ENCODE measurements at places on chromosomes 5 and 9.

DNA sequence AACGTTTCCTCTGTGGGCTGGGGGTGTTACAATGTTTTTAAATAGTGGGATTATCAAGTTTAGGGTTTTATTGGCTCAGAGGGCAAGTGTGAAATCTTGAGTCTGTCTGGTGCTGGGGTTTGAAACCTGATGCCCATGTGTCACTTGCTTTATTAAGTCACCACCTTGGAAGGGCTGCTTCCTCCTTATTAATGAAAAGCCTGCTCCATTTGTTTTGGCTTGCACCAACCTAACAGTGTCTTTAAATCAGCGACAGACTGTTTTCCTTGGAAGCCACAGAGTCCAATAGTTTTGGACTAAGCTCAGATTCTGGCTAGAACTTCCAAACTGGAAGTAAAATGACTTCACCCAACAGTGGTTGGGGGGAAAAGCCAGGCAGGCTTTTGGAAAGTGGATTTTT lies 10.7 kb upstream of the PALM2AKAP2 start:
- DNase-seq: no peak

DNA sequence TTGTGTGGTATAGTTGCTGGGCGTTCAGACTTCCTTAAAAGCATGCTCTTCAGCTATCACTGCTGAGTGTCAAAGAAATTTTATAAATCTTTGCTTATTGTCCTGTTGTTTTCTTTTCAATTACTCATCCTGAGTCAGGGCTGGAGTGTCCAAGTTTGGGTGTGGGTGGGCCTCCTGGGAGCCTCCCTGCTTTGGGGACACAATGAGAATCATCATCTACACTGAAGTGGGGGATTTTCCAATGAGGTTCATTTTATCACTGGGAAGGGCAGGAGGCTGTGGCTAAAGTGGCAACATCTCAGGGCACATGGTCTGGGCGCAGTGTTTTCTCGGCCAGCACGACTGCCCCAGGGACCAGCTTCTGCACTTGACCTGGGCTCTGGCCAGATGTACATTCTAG lies 19.5 kb downstream of the GFPT2 start:
- DNase-seq: no peak

DNA sequence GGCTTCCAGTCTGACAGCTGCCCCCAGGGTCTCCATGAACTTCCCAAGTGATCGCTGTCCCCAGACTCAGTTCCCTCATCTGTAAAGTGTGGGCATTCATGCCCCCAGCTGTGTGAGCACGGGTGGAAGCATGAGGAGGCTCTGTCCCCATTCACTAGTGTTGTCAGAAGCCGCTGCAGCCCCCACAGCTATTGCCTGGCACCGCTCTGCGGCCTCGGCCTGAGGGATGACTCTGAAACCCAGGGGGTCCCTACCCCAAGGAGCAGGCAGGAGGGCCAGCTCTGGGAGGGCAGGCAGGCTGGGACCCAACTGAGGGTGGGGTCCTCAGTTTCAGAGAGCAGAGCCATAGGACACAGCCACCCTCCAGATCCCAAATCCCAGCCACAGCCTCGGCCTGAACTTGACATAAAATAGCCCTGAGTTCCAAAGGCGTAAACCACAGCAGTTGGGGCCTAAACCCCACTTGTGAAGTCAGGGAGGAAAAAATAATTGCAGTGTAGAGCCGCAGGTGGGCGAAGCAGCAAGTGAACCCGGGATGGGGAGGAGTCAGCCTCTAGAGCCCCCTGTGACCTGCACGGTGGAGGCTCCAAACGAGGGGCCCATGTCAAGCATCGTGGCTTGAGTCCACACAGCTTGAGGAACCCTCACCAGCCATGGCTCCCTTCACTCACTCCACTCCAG lies 66.0 kb upstream of the ADAMTS2 start:
- DNase-seq: no peak

GRCh38 chr5:174272671-174273070 lies 227.2 kb downstream of the NSG2 start:
- DNase-seq: no peak

DNA sequence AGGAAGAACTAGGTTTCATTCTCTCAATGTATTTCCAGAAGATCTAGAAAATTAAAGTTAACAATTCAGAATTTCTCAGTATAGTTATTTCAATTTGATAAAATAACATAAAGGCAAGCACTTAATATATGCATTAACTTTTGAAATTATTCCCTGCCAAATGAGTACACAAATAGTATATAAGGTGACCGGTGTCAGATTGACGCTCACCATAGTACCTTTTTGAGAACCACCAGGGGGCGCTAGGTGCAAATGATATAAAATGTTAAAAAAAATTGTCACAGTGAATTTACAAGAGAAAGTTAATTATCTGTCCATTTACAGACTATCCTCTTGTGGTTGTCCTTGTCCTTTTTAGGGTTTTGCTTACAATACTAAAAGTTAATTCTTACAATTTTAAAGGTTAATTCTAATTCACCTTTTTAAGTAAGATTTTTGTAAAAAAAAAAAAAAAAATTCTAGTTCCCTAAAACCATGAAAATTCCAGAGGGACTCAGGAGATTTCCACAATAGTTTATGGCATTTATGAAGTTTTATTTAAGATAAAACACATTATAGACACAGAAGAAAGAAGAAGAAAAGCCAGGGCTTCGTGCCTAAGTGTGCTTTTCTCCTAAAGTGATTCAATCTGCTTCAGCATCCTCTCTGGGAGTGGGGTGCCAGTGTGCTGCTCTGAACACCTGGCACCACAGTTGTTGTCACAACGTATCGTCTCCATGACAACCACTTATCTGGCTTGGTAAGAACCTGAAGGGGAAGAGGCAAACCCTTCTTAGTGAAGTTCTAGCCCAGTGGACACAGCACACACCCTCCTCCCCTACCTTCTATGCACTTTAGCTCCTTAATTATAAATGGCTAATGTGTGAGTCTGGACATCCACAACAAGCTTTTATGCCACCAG lies 1.7 kb downstream of the ADAMTS16 start:
- peak; percentile 93 for DNase-seq

DNA sequence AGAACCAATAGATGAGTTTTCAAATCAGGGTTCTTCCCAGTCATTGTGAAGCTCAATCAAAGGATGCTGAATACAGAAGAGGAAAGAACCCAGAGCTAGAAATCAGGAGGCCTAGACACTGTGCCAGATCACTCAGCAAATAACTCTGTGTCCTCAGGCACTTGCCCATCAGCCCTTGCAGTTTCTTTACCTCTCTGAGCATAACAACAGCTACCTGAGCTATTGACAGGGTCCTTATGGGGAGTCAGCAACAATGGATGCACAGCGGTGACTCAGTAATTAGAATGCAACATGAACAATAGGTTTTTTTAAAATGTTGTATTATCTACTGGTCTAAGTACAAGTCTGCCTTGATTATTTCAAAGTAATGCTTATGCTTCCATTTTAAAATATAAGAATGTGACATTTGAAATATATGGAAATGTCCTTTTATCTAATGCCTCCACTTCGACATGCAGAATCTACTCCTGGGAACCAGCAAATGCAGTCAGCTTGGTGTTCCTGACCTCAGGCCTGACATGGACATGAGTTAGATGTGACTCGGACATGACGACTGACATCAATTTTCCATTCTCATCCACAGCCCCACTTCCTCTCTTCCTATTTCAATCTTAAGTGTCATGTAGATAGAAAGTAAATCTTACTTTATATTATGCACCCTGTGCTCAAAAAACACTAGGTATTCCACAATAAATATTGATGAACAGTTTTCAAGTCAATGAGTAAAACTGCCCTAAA lies 155.0 kb downstream of the TLE1 start:
- no peak for DNase-seq

DNA sequence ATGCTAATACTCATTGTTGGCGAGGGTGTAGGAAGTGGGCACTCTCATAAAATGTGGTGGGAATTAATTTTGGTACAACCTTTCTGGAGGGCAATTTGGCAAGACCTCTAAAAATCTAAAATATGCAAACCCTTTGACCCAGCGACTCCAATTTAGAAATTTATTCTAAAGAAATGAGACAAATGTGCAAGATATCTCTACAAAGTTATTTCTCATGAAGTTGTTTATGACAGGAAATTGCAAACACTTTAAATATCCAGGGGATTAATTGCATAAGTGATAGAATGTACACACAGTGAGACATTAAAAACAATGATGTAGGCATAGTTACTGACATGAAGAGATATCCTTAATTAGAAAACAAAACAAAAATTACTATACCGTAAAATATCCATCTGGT lies 246.3 kb upstream of the MAP3K1 start:
- no peak for DNase-seq

DNA sequence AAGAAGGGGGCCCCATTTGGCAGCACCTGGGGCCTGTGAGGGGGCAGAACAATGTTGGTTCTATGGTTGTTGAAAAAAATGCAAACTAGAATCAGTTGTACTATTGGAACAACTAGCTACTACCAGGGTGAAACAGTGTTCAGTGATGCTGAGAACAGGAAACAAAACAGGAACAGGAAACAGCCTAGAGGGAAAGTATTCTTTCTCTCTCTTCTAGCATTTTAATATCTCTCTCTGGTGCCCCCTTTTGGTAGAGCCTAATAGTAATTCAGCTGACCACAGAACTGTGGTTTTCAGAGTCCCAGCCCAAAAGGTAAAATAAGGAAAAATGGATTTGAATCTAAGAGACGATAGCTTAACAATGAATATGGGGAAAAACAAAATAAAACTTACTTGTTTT lies 138.0 kb upstream of the KCNN2 start:
- DNase-seq: no peak

GRCh38 chr9:34651321-34651720 lies 664 bp upstream of the IL11RA start:
- DNase-seq: no peak

DNA sequence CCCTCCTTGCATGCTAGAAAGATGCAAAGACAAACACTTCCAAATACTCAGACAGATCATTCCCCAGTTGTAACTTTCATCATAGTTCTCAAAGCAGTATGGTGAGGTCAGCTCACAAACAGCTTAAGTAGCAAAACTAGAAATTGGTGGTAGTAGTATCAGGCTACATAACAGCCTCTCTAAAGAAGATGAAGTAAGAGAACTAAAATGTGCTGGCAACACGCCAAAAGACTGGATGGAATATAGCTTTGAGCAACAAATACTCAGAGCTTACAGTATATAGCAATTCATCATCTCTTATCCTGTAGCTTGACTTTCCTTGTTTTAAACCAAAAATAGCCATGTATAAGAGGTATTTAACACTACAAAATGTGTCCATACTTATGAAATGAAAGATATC lies 7.5 kb downstream of the PFDN1 start:
- no peak for DNase-seq

DNA sequence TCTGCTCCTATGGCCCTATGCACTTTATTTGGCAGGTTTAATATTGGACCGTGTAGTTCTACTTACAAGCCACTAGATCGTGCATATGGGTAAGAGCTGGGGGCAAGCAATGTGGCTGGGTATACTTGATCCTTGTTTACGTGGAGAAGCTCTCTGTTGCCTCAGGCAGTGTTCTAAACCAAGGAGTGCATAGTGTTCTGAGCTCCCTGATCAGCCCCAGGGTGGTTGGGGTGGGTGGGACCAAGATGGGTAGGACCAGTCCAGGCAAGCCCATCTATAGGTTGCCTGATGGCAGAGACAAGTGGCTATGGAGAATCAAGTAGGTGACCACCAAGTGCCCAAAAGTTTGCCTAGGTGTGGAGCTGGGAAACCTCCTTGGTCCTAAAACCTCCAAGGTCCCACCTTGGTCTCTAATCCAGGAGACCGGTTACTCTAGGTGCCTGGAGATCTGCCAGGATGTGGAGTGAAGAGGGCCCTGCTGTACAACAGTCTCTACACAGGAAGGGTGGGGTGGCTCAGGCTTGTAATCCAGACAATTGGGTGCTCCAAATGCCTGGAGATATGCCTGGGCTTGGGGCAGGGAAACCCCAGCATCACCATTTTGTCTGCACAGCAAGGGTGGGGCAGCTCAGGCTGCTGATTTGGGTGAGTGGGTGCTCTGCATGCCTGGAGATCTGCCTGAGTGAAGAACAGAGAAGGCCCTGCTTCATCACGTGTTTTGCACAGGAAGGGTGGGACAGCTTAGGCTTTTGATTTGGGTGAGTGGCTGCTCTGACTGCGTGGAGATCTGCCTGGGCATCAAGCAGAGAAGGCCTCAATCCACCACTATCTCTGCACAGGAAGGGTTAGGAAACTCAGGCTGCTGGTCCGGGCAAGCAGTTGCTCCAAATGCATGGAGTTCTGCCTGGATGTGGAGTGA lies 659.8 kb downstream of the TLE4 start:
- DNase-seq: no peak

- no peak for DNase-seq
These were observed 72.3 kb upstream of the PRLR start for GRCh38 chr5:35302544-35302943.

GRCh38 chr5:57736716-57737115 lies 254.1 kb upstream of the ACTBL2 start:
- DNase-seq: no peak

- DNase-seq: no peak
These were observed 742.9 kb downstream of the TLR4 start for GRCh38 chr9:118446943-118447639.

GRCh38 chr5:86686046-86686445 lies 68.3 kb downstream of the COX7C start:
- DNase-seq: no peak

DNA sequence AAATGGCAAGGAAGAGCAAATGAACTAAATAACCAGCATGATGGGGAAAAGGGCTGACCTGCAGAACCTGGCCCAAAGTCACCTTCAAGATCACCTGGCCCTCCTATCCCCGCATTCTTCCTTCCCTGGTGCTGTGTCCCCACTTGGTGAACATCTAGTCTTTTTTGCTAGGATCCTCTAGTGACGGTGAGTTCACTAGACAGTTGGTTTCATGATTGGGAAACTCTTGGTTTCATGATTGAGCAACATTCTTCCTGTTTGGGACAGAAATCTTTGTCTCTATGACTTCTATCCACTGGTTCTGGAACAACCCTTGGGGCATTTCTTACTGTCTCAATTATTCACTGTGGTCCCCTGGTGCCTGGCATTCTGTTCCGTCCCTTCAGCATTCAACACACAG lies 50.2 kb upstream of the DAB2IP start:
- DNase-seq: no peak

DNA sequence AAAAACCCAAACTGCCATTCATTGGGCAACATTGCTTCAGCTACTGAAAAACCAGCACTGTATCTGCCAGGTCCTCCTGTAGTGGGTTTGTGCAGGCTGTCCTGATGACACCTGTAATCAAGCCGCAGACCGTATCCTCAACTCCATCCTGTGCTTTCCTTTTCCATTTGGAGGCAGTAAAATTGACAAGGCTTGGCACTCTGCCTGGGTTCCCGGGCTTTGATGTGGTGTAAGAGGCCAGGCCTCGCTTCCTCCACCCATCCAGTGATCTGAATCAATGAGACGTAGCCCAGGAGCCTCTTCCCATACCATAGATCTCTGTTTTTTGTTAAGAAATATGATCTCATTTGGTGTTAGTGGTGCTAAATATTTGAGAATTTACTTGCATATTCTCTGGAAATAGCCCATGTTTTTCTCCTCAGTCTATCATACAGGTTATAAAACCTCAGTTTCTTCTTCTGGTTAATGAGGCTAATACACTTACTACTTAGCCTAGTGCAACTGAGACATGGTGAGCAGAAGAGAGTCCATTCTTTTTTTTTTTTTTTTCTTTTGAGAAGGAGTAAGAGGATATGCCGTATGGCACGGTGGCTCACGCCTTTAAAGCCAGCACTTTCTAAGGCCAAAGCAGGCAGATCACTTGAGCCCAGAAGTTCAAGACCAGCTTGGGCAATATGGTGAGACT lies 34.8 kb downstream of the LSM11 start:
- DNase-seq: no peak
